Epithelial cell of proximal tubule (primary cell): ENCODE measurements at places on chromosomes 5 and 9. TPM values are rescaled to one million over a fixed set of nuclear protein-coding genes. Genes with fewer than 3 reads are reported as not detected.

BSPRY gene
- total RNA-seq = 8.8 and 15.2 TPM in 2 replicates

LCN9 gene
- not detected in 2 replicates for total RNA-seq

PCDHGA11 gene
- 2.6 and 2.7 TPM in 2 replicates for total RNA-seq

HAVCR1 gene
- 11.4 and 25.8 TPM in 2 replicates for total RNA-seq

BRD8 gene
- 27.9 and 38.2 TPM in 2 replicates for total RNA-seq

OTULINL gene
- total RNA-seq = 1.8 and 4.3 TPM in 2 replicates

DEPDC1B gene
- 21.4 and 38.6 TPM in 2 replicates for total RNA-seq

NEUROG1 gene
- total RNA-seq = not detected in 2 replicates

EPB41L4B gene
- total RNA-seq = 5.9 and 7.6 TPM in 2 replicates
